ENCODE measurements at places on chromosomes 1 and 21.

- DNase-seq = no peak
Observed at GRCh38 chr1:74396933-74397332, 115.5 kb downstream of the LRRC53 start.

- no peak for DNase-seq
Observed at GRCh38 chr1:39689214-39689613, 2.0 kb downstream of the HPCAL4 start.

DNA sequence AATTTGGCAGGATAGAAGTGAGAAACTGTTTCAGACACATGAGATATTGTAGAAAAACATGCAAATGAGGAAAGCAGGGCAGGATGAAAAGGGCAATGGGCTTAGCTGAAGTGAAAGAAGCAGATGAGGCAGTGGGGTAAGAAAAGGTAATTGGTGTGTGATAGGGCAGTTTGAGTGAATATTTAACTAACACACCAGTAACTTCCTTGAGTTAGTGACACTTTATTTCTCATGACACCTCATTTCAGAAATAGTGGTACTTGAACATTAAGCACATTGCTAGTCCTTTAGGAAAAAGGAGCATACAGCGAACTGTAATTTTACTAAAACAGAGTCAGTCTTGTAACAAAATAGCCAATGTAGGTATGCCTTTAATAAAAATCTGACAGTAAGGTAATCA is 415.0 kb downstream of the DPYD start:
- DNase-seq = no peak

DNA sequence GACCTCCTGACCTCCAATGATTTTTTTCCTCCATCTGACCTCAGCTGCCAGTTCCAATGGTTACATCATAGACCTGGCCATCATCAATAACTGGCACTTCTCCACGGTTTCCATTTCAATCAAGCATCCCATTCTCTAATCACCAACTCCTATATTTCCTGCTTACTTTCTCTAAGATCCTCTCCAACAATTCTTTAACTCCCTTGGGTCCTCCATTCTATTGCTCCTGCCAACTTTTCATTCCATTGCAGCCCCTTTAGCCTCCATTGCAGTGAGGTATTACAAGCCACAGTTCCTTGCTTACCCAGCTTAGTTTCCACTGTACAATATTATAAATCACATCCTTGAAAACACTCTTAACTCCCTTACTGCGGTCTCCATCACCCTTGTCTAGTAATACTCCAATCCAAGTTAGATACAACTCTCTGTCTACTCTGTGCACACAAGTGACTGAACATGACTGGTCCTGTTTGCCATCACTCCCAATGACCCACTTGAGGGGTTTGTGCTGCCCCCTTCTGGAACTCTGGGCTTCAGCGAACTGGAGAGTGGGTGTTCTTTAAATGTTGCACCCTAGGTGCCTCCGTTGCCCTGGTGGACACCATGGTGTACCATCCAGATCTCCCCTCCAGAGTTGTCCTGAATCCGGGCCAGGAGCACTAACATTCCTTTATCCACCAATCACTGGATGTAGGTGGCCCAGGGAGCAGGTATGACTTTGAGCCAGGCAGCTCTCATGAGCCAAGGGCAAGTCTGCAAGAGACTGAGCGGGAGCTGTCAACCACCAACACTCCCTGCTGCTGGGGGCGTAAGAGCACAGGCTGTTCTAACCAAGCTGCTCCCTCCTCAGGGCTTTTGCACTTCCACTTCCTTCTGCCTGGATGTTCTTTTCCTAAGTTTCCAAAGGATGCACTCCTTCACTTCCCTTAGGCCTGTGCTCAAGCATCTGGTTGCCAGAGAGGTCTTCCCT is 3.7 kb upstream of the FNDC7 start:
- peak; percentile 44 for DNase-seq

GRCh38 chr1:78491451-78492071 is 787 bp downstream of the PTGFR start:
- DNase-seq = no peak

DNA sequence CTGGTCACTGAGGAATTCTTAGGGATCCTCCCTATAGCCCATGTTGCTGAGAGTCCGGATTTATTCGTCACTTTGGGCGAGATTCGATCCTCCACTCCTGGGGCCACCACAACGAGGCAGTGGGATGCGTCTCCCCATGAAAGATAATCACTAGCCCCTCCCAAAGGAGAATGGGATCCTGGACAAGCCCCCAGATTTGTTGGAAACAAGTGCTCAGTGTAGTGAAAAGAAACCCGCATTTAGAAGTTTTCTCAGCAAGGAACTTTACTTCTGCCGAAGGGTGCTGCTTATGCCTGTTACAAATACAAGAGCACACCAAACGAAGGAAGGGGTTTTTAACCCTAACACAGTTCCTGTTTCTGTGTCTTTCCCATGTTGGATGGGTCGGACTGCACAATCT is 83.3 kb downstream of the ZFYVE9 start:
- DNase-seq = no peak

DNA sequence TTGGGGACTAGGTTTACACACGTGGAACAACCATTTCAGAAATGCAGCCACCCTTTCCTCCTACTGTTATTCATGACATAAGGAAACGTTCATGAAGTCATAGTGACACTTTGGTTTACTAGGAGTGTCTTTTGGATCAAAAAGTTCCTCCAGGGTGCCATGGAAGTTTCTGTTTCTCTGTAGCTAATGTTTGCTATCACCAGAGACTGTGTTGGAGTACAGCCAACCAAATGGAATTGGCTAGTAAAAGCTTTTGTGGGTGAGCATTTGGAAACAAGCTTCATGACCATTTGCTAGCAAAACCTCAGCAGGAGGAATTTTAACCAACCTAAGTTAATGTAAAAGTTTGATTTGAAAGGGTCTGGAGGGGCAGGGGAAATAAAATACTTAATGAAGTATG is 43.9 kb upstream of the ADGRL2 start:
- DNase-seq = no peak

- DNase-seq = no peak
Observed at GRCh38 chr1:80926531-80926930, 874.2 kb upstream of the ADGRL2 start.

DNA sequence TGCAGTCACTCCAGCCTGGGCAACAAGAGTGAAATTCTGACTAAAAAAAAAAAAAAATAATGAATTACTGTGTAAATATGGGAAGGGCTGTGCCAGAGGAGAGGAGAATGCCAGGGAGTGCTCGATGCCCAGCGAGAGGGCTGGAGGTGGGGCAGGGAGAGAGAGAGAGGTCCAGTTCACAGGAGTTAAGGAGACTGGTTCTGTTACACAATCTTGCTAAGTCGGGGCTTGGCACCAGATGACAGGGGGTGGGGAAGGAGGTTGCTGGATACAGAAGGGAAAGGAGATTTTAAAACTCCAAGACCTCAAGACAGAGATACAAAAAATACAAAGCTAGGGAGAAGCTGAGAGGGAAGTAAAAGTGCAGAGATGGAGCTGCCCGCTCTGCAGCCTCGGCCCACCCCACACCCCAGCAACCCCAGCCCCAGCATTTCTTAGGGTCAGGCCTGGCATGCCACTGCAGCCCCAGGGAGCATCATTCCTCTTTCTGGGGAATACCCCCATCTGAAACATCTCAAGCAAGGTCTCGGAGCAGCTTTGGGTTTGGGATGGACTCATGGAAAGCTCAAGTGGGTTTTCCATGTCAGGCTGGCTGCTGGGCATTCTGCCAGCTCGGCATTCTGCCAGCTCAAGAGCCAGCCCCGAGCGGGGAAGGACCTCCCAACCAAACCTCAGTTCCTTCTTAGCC is 991 bp downstream of the SELENBP1 start:
- no peak for DNase-seq

All from activated T-cell treated with anti-CD3 and anti-CD28 coated beads for 4 hours (primary cell).